A549 treated with Hydrocortisone at 1 μM for 4 hours (cell line): ENCODE measurements at places on chromosomes 4 and X. TPM values are rescaled to one million over a fixed set of nuclear protein-coding genes. Genes with fewer than 3 reads are reported as not detected.

The GTPBP6 gene
- total RNA-seq: 37.8 to 51.1 TPM (median 49.8 TPM) in 5 replicates

The PWWP3B gene
- total RNA-seq: not detected in 5 replicates

The HSD17B13 gene
- 0.05 to 0.08 TPM in 2 of 5 replicates, not detected in the others for total RNA-seq

The CRLF2 gene
- total RNA-seq: 0.62 to 0.90 TPM (median 0.76 TPM) in 5 replicates

The SSX2B gene
- not detected in 5 replicates for total RNA-seq

The SPANXA2 gene
- 0.20 to 0.23 TPM in 2 of 5 replicates, not detected in the others for total RNA-seq

The ARHGAP36 gene
- total RNA-seq: not detected in 5 replicates

The TMEM150C gene
- total RNA-seq: 0.59 to 1.2 TPM (median 0.95 TPM) in 5 replicates

The MSANTD1 gene
- 0.09 to 0.21 TPM (median 0.15 TPM) in 5 replicates for total RNA-seq

The ARHGAP6 gene
- total RNA-seq: 0.05 TPM in 1 of 5 replicates, not detected in the others

The GRIPAP1 gene
- total RNA-seq: 17.3 to 21.8 TPM (median 18.1 TPM) in 5 replicates

The P2RY10 gene
- total RNA-seq: not detected in 5 replicates

The DGKK gene
- not detected in 5 replicates for total RNA-seq

The FHDC1 gene
- 0.68 to 0.87 TPM (median 0.78 TPM) in 5 replicates for total RNA-seq

The SPANXA1 gene
- 0.20 to 0.23 TPM in 2 of 5 replicates, not detected in the others for total RNA-seq

The TFDP3 gene
- total RNA-seq: not detected in 5 replicates

The POLN gene
- 0.45 to 0.91 TPM (median 0.77 TPM) in 5 replicates for total RNA-seq

The SHOX gene
- total RNA-seq: not detected in 5 replicates

The SGMS2 gene
- 19.0 to 29.3 TPM (median 27.8 TPM) in 5 replicates for total RNA-seq

The SPARCL1 gene
- not detected in 5 replicates for total RNA-seq

The SLC2A9 gene
- total RNA-seq: 0.31 to 0.69 TPM (median 0.59 TPM) in 5 replicates

The RGS12 gene
- total RNA-seq: 8.4 to 12.3 TPM (median 10.1 TPM) in 5 replicates

The GYPE gene
- not detected in 5 replicates for total RNA-seq

The UGT2B10 gene
- 0.06 TPM in 1 of 5 replicates, not detected in the others for total RNA-seq

The MAOA gene
- 0.73 to 1.4 TPM (median 0.86 TPM) in 5 replicates for total RNA-seq

The POF1B gene
- total RNA-seq: 2.0 to 2.9 TPM (median 2.3 TPM) in 5 replicates

The SLC38A5 gene
- total RNA-seq: 0.18 to 0.38 TPM (median 0.26 TPM) in 5 replicates

The RPL34 gene
- total RNA-seq: 775 to 978 TPM (median 908 TPM) in 5 replicates

The CT47B1 gene
- not detected in 5 replicates for total RNA-seq

The RENBP gene
- 0.10 to 0.36 TPM (median 0.18 TPM) in 4 of 5 replicates, not detected in the other for total RNA-seq

The LRIT3 gene
- total RNA-seq: 0.03 to 0.09 TPM (median 0.03 TPM) in 5 replicates

The CT45A2 gene
- total RNA-seq: 0.10 TPM in 1 of 5 replicates, not detected in the others

The EFHC2 gene
- 0.08 to 0.38 TPM (median 0.23 TPM) in 5 replicates for total RNA-seq

The GPR143 gene
- total RNA-seq: 0.15 to 0.54 TPM (median 0.23 TPM) in 5 replicates

The SHROOM4 gene
- not detected in 5 replicates for total RNA-seq

The PPBP gene
- 0.17 TPM in 1 of 5 replicates, not detected in the others for total RNA-seq

The FAM156A gene
- 12.0 to 21.5 TPM (median 16.3 TPM) in 5 replicates for total RNA-seq

The VSIG1 gene
- 0.20 to 0.65 TPM (median 0.24 TPM) in 5 replicates for total RNA-seq

The CDKL2 gene
- 0.47 to 0.97 TPM (median 0.63 TPM) in 5 replicates for total RNA-seq

The FDCSP gene
- total RNA-seq: not detected in 5 replicates

The AMBN gene
- total RNA-seq: not detected in 5 replicates

The HTN1 gene
- not detected in 5 replicates for total RNA-seq

The ODAM gene
- total RNA-seq: not detected in 5 replicates

The KLF8 gene
- total RNA-seq: 0.02 to 0.06 TPM (median 0.03 TPM) in 4 of 5 replicates, not detected in the other

The LNX1 gene
- 0.03 TPM in 2 of 5 replicates, not detected in the others for total RNA-seq

The TEX13B gene
- not detected in 5 replicates for total RNA-seq

The CPE gene
- total RNA-seq: 1.4 to 1.9 TPM (median 1.7 TPM) in 5 replicates

The FGB gene
- 15.4 to 24.5 TPM (median 19.2 TPM) in 5 replicates for total RNA-seq

The CSAG3 gene
- total RNA-seq: not detected in 5 replicates

The SPATA4 gene
- 0.13 to 0.29 TPM (median 0.22 TPM) in 5 replicates for total RNA-seq

The GRIA3 gene
- total RNA-seq: not detected in 5 replicates
